A673 (cell line): ENCODE measurements at places on chromosomes 2 and 18.
A peak's percentile ranks its signal among the peaks of the same experiment; 100 is the strongest.

DNA sequence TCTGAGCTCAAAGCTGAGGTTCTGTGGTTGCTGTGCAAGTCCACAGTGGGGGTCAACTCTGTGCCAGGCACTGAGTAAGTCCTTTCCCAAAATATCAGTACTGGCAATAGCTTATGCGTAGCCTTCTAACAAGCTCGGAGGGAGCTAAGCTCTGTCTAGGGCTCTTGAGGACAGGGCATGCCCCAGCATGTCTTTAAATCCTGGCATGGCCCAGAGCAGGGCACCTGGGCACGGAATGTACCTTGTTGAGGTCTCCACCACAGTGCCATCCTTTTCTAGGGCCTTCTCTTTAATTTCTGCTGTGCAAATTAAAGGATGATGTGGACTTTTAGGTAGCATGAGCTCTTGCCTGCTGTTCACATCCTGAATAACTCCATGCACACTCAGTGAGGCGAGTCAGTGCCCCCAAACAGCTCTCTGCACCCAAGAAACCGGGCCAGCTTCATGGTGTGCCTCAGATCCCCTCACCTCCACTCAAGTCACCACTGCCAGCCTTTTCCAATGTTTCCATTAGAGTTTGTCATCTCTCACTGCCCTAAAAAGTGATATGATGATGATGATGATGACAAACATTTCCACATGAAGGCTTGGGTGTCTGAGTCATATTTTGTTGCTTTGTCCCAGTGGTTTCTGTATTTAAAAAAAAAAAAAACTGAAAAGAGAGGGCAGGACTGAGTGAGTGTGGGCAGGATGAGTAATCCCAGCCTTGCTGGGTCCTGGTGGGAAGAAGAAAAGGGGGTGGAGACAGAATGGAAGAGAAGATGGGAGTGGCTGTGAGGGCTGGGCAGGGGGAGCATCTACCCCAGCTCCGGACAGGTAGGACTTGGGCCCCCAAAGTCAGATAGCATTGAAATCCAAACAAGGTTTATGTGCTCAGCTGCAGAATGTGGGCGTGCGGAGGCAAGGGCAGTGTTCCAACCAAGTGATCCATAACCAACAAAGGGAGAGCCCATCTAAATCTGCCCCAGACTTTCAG lies 78.9 kb downstream of the ZBTB7C start:
- peak; percentile 12 for DNase-seq
- no peak overlapping the region for H3K27ac ChIP-seq
- no peak overlapping the region for H3K4me3 ChIP-seq
- H3K27me3 ChIP-seq: peaks cover 3% of the 10 kb centered on the region

GRCh38 chr2:70247364-70248180 lies 856 bp downstream of the TIA1 start:
- H3K27ac ChIP-seq: peak overlapping the region; percentile 98
- no peaks in the 10 kb centered on the region for H3K36me3 ChIP-seq
- peak; percentile 43 for DNase-seq
- peak overlapping the region; percentile 80 for H3K4me3 ChIP-seq
- no peaks in the 10 kb centered on the region for H3K27me3 ChIP-seq
- peaks cover 10% of the 10 kb centered on the region for H3K4me1 ChIP-seq

GRCh38 chr2:201182650-201183364 lies at the start of gene CASP10:
TSS of gene CASP10 (plus strand) at chr2:201183141. CDS start at chr2:201185778, 2,637 bp downstream.
- H3K27ac ChIP-seq: no peak within 1 kb of the TSS
- H3K27me3 ChIP-seq: no peaks in the 10 kb centered on the region

GRCh38 chr2:178211943-178212342 lies 17.6 kb downstream of the OSBPL6 start:
- peaks cover 29% of the 10 kb centered on the region for H3K4me1 ChIP-seq
- H3K36me3 ChIP-seq: no peaks in the 10 kb centered on the region
- no peaks in the 10 kb centered on the region for H3K27me3 ChIP-seq

DNA sequence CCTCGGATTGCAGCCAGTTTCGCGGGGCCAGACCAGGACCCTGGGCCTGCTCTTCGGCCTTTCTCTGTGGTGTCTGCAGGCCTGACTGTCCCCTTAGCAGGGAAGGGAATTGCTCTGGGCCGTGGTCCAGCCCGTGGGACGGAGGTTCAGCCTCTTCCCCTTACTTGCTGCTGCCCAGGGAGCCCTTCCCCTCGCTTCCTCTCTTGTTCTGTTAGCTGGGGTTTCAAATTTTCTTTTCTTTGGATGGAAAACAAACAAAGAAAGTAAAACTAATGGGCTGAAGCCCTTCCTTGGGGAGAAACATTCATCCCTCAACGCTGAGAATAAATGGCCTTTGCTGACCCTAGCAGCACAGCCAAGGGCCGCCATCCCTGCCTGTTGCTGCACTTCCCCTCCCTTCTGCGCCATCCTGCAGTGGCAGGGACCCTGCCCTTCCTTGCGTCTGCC lies 52.4 kb downstream of the ASAP2 start:
- peaks cover 82% of the 10 kb centered on the region for H3K4me1 ChIP-seq
- no peak overlapping the region for H3K4me3 ChIP-seq
- H3K27me3 ChIP-seq: no peaks in the 10 kb centered on the region
- H3K27ac ChIP-seq: peak overlapping the region; percentile 64
- no peaks in the 10 kb centered on the region for H3K36me3 ChIP-seq
